ENCODE measurements at places on chromosomes 6 and 20.

DNA sequence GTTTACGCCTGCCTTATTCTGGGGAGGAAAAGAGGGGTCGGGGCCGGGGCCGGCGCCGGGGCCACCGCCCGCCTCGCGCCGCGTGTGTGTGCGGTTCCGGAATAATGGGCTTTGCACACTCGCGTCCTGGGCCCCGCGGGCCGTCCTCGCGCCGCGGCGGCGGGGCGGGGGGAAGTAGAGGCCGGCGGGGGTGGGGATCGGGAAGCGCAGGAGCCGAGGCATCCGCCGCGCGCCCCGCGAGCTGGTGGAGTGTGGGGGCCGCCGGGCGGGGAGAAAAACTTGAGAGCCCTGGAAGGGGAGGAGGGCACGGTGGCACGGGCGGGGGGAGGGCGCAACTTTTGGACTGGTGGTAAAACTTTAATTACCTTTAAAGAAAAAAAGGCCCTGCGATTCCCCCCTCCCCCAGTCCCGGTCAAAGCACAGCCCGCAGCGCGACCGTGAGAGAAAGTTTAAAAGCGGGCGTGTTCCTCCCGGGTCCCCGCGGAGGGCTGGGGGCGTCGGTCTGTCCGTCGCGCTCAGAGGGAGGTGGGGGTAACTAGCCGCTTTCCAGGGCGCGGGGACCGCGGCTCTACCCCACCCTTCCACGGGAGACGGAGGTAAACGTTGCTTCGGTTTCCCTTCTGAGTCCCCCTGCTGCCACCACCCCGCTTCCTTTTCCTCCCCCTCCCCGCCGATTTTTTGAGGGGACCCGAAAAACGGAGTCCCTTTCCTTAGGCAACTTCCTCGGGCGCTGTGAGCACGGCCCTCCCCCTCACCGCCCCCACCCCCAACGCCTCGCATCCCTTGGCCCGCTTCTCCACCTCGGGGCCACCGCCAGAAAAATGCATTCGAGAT lies 1.9 kb downstream of the L3MBTL3 start:
- DNase-seq: no peak

DNA sequence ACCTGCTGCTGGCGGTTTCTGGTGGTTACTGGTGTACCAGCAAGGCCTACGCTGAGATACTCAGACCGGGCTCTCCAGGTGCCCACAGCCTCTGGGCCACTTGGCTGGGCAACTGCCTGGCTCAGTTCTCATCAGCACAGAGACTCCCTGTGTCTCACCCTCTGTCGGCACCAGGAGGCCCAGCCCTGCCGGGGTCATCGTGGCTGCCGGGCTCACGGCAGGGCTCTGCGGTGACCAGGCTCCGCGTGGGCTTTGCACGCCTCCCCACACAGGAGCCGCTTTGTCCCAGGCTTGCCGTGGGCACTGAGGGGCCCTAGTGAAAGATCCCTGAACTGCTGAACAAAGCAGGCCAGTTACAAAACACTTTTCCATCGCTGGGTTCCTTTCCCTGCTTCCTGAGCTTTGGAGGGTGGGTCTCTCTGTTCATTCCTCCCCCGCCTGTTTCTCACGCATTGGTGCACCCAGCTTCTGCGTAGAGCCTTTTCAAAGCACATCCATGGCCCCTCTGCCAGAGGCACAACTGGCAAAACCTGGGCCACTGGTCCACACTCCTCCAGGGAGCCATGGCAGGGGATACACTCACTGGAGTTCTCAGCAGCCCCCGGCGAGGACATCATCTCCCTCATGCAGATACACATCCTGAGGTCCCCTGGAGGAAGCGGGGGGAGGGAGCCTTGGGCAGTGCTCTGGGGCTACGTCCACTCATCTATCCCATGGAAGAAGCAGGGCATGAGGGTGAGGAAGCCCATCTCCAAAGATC lies 117.0 kb downstream of the NFATC2 start:
- no peak for DNase-seq

- DNase-seq: no peak
Observed at GRCh38 chr20:50744143-50744792, 12.9 kb downstream of the PARD6B start.

- no peak for DNase-seq
Observed at GRCh38 chr6:3919130-3919628, 70.0 kb downstream of the FAM50B start.

DNA sequence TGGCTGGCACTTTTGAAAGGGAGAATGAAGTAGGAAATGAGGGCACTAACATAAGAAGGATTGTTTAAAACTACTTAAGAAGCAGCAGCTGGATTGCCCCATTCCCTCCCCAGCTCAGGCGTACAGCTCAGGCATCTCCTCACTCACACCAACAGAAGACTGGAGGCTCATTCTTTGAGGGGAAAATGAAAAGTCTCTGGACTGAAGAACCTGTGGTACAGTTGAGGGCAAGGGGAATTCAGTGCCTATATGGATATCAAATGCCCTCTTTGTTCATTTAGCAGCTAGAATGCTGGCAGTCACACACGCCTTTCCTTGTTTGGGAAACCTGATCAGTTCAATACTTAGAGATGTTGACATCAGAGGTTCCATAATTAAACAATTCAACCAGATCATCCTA lies 502.1 kb upstream of the SOX4 start:
- DNase-seq: no peak

DNA sequence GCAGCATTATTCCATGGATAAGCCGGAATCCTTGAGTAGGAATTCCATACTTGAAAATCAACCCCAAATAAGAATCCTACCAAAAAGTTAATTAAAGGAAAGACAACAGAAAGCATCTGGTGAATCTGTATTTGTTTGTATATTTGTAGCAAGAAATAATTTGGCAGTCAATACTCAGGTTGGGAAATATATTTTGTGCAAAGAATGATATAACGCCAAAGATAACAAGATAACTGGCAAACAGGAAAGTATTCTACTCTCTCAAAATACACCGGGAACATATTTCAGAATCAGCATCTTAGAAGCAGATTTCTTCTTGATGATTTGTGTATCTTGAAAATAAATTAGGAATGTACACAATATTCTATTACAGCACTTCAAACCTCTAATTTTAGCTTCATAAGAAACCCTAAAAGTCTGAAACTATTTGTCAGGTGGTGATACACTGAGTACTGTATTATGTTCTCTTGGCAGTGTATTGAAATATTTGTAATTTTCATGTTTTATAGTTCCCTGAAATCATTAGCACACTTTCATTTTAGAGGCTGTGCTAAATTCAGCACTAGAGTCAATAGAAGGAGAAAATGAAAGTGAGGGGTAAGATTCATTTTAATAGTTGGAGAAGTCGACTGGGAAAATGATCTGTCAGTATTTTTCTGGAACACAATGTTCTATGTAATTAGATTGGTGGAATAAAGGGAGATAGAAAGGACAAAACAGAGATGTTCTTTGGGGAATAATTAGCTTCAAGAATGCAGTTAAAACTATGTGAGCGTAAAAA lies 879.7 kb upstream of the GJE1 start:
- DNase-seq: no peak

GRCh38 chr20:1831096-1831495 lies 64.1 kb upstream of the SIRPA start:
- no peak for DNase-seq

DNA sequence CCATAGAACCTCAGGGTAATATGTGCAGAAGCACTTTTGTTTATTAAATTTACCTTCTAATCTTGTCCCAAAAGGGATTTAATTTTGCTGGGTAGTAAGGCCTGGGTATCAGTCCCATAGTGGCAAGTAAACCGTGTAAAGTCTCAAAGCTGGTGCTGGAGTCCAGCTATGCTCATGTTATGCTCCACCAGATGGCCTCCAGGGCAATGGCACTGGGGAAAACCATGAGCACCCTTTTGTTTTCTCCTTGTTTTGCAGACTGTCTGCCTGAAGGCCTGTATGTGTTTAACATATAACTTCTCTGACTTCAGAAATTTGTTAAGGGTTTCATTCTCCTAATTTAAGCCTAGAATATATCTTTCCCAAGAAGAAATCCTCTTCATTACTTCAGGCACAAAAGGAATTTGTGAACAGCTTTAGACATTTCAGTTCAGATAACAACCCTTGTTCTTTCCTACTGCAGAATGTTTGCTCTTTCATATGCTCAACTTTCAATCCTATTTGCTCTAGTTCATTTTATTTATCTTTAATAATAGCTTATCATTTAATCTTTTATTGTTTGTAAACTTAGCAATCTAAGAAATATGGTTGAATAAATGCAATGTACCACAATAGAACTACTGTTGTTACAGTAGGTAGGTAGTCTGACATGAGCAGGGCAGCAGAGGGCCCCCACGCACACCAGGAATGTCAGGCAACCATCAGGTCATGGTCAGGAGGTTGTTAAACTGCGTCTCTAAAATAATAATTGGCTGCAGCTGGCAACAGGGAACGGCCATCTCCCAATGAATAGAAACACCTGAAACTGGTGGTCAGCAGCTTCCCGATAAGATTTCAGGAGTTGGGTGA lies 162.8 kb downstream of the TENT5A start:
- no peak for DNase-seq

- DNase-seq: no peak
Observed at GRCh38 chr6:119132261-119132981, 54.0 kb upstream of the FAM184A start.

- no peak for DNase-seq
Observed at GRCh38 chr6:70686548-70687133, 19.0 kb downstream of the SMAP1 start.

- DNase-seq: no peak
Observed at GRCh38 chr6:44522871-44523270, 135.4 kb downstream of the CDC5L start.

DNA sequence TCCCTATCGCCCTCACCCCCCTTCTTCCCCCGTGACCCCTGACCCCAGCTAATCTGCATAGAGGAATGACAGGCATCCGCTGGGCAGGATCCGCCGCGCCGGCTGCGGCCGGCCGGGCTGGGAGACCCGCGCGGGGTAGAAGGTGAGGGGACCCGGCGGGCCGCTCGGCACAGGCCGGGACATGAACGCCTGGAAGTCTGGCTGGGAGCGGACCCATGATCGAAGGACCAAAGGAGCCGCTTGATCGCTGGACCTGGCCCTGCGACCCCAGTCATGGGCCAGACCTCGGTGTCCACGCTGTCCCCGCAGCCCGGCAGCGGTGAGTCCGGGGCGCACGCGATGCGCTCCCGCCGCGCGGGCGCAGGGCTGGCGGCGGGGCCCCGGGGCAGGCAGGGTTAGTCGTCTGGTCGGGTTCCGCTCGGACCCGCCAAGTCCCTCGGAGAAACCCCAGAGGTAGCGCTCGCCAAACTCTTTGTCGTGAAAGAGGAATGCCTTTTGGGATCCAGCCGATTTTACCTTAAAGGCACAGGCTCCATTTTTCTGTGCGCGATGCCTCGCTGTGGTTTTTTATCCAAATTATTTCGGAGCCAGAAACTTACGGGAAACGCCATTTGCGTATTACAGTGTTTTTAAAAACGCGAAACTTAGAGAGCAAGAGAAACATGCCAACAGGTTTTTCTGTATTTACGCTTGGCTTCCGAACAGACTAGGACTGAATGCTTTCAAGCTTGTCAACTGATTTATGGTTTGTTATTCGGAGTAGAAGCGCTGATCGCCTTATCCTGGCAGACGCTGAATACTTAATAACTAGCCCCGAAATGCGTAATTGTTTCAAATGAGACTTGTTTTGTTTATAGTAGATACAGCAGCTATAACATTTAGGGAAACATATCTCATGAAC lies at the start of gene PHACTR2:
Gene PHACTR2, plus strand, starts transcription at position 75 of the 901 bp plus-strand sequence. Its CDS starts 199 bp downstream, at position 274.
- DNase-seq: peak; percentile 14

GRCh38 chr6:45990162-45990561 lies 25.5 kb downstream of the CLIC5 start:
- no peak for DNase-seq

- DNase-seq: no peak
Observed at GRCh38 chr6:47680051-47680450, 18.3 kb upstream of the ADGRF4 start.

- DNase-seq: peak; percentile 85
Observed at GRCh38 chr20:3163099-3164042, 3.7 kb upstream of the FASTKD5 start.

GRCh38 chr20:1075616-1076015 lies 42.8 kb upstream of the PSMF1 start:
- DNase-seq: no peak

DNA sequence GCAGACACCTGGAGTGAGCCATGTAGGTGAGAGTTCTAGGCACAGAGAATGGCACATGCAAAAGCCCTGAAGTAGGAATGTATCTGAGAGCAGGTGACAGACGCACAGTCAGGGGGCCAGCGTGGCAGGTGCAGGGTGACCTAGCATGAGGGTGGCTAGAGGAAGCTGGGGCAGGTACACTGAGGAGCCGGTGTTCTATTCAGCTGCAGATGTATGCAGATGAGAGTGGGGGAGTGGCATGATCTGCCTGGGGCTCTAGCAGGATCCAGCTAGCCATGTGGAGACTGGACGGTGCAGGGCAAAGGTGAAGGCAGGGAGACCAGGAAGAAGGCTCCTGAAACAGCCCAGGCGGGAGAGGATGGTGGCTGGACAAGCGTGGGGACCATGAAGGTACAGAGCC lies 10.7 kb downstream of the PEDS1 start:
- no peak for DNase-seq

DNA sequence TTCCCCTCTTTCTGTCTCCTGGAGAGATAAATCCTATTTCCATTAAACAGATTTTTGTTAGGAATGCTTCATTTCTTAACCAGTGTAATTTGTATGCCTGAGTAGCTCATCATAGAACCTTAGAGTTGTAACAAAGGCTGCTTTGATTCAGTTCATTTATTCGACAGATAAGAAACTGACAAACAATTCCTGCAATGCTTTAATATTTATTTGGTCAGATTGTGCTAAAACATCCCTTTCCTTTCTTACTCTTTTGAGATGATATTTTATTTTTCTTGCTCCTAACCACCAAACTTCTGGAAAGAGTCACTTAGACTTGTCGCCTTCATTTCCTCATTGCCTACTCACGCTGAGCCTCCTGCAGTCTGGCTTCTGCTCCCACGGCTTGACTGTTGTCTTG lies 89.0 kb upstream of the SUPT3H start:
- no peak for DNase-seq

DNA sequence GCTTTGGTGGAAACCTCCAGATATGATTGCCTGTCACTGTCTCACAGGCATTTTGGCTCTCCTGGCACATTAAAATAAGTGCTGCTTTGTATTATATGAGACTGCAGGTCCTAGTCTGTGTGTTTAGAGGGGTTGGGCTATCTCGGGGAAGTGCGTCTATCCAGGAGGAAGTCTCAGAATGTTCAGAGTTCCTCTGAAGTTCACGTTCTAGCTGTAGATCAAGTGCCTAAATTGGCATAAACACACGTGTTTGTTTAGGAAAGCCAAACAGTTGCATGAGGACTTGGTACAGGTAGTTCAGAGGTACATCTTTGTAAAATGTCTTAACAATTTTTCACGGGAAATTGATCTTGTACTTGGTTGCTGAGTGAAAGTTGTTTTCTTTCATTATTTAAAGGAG lies 36.4 kb upstream of the SLC22A1 start:
- no peak for DNase-seq

All from NCI-H524 treated with DMSO at 0.1 percent for 48 hours (cell line).